ENCODE measurements at places on chromosomes 3 and 15.

DNA sequence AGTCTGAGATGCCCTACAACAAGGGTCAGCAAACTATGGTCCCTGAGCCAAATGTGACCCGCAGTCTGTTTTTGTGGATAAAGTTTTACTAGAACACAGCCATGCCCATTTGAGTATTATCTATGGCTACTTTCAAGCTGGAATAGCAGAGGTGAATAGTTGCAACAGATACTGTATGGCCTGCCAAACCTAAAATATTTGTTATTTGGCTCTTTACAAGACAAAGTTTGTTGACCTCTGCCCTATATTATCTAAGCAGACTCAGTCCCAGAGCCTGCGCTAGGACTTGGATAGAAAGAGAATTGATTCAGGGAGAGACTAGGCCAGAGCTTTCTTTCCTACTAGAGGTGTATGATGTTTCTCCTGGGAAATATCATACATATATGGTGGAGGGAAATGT, 81.7 kb upstream of the NMNAT3 start:
- DNase-seq, result no peak

GRCh38 chr3:172777901-172778300, 27.4 kb downstream of the ECT2 start:
- no peak for DNase-seq

DNA sequence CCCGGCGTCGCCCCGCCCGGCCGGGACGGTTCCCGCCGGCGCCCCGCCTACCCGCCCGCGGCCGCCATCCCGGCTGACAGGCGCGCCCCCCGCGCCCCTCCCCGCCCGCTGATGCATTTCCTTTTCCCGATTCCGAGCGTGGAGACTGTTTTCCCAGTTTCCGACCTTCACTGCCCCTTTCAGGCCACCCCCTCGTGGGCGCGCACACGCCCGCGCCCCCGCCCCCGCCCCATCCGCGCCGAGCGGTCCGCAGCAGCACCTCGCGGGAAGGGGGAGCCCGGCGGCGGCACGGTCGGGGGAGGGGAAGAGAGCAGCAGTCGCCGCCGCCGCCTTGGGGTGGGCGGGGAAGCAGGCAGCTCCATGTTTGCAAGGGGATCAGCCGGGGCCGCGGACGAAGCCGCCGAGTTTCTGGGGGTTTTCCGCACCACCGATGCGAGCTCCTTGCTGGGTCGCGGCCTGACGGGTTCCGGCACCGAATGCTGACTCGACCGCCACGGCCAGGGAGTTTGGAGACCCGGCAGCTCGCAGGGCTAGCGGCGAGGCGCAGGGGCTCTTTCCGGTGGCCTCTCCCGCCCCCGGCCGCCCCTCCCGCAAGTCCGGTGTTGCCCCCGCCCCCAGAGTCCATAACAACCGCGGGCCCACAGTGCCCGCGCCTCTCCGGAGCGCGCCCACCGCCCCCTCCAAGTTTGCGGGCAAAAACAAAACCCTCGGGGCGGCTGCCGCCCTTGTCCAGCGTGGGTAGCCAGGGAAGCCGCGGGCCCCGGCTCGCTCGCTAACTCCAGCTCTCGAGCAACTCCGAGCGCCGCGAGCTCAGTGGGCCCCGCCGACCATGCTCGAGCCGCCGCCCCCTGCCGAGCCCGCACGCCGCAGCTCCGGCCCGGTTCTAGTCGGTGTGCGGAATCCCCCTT, 3.2 kb upstream of the SIN3A start:
- peak; percentile 79 for DNase-seq

DNA sequence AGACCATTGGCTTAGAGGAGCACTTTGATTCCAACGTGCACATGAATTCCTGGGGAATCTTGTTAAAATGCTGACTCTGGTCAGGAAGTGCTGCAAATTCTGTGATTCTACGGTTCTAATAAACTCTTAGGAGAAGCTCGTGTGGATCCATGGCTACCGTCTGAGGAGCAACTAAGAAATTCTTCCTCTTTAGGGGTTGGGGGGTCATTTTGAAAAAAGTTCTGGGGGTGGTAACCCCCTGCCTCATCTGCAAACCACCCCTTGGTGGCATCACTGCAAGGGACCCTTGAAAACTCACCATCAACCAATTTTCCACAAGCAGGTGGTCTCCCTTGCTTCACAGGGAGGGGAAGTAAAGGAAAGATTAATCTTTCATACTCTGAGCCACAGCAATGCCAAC, 52.2 kb upstream of the IGF1R start:
- no peak for DNase-seq

DNA sequence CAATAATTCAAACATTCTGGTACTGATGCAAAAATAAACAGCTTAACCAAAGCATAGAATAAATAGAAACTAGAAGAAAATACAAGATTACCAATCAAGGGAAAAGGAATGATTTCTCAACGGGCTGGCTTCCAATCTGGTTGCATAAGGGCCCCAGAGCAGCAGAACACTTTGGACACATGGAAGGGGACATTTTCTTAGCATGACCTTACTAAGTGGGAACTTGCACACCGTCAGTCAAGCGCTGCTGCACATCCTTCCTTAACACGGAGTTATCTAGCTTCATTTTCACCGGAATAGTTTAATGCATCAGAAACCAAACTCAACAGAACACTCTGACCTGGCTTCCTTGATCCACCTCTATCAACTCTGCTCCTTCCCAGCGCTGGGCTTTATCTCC, 388.5 kb downstream of the VPS13C start:
- DNase-seq, result no peak

- DNase-seq, result no peak
Observed at GRCh38 chr15:68113751-68114150, 59.6 kb downstream of the PIAS1 start.

DNA sequence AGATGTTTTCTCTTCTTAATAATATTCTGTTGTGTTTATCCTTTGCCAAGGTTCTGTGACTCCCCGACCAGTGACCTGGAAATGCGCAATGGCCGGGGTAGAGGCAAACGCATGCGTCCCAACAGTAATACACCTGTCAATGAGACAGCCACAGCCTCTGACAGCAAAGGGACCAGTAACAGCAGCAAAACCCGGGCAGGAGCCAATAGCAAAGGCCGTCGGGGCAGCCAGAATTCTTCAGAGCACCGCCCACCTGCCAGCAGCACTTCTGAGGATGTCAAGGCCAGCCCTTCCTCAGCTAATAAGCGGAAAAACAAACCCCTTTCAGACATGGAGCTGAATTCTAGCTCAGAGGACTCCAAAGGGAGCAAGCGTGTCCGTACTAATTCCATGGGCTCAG, 101.5 kb downstream of the RBPMS2 start:
- no peak for DNase-seq

GRCh38 chr3:45249391-45249790, 23.3 kb upstream of the TMEM158 start:
- DNase-seq, result no peak

DNA sequence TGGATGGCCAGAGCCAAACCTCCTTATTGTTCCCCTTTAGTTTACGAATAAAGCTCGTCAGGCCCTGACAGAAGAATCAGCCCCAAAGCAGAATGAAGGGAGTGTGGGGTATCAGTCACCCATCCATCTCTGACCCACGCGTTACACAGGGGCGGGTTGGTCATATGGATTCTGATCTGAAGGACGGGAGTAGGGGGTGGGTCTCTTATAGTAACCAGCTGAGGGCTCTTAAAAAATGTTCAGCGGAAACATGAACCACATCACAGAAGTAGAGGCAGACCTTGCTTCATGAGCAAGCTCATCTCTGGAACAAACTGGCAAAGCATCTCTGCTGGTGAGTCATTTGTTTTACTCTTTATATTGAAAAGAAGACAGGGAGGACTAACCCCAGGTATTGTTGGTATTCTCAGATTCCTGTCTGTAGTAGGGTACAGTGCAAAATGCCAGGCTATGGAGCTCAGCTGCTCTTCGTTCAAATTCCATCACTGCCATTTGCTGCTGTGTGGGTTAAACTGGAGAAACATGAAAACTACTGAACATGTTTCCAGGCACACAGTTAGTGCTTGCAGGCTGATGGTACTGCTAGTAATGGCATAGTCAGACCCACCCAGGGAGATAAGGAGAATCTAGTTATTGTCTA, at the start of gene CXCR6:
Gene CXCR6, plus strand, starts transcription at position 258 of the 640 bp plus-strand sequence. CDS start 3,018 bp downstream, outside the sequence.
- peak; percentile 82 for DNase-seq
